ENCODE measurements at places on chromosomes 16 and 17.

GRCh38 chr17:44653384-44653783 is 2.9 kb upstream of the MEIOC start:
- no peak for DNase-seq

DNA sequence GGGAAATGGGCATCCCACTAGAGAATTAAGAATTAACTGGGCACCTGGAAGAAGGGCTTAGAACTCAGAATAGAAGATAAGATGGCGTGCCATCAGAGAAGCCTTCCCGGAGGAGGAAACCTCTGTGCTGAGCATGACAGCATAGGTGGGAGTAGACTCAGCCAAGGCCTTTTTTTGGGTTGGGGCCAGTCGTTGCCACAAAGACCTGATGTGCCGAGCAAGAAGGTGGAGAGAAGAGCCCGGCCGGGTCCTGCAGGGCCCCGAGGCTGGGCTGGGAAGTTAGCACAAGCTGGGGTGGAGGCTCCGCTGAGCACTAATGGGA is 1.1 kb upstream of the RAB11FIP4 start:
- no peak for DNase-seq

DNA sequence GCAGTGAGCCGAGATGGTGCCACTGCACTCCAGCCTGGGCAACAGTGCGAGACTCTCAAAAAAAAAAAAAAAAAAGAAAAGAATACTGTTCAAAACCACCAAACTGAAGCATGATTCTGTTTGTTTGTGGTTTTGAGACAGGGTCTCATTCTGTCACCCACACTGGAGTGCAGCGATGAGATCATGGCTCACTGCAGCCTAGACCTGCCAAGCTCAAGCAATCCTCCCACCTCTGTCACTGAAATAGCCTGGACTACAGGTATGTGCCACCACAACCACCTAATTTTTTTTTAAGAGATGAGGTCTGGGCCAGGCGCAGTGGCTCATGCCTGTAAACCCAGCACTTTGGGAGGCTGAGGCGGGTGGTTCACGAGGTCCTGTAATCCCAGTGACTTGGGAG is 4.3 kb downstream of the SUMO2 start:
- DNase-seq: no peak

DNA sequence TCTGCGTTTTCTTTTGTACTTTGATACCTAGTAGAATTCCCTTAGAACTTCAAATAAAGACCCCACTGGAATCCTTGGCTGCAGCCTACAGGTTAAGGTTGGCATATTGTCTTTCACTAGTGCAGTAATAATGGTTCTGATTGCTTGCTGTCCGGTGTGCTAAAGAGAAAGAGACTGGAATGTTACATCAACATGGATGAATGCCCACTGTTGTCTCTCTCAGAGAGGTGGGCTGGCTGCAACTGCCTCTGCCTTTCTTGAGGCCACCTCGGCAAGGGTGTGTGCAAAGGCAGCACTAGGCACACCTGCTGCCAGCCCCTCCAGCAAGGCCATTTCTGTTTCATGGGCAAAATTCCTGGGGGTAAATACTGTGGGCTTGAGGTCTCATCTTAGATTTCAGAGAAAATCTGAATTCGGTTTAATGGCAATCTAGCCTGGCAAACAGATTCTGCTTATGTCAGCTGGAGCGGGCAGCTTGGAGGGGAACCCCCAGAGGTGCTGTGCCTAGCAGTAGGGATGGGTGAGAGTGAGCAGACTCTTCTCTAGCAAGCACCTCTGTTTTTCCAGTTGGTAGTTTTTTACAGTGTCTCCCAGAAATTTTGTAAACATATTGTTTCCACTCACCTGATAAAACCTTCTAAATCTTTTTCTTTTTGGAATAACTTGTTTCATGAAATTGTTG is 54.0 kb downstream of the MRTFB start:
- DNase-seq: no peak

- no peak for DNase-seq
Observed at GRCh38 chr16:14289692-14290340, 218.7 kb downstream of the MRTFB start.

DNA sequence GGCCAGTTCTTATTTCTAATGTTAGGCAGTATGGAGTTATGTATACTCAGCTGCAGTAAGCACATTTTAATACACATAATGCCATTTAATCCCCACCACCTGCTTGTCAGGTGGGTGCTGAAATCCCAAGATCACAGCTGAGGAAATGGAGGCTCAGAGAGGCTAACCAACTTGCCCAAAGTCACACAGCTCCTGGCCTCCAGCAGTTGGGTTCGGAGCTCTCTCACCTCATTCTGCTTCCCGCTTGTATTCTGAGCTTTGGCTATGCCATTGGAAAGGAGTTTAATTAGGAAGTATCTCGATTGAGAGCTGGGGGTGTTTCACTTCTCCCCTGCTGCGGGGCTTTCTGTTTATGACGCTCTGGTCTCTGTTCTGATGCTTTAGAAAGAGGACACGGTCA is 72.6 kb upstream of the CACNG5 start:
- DNase-seq: no peak

- DNase-seq: no peak
Observed at GRCh38 chr16:13913374-13914292, 6.3 kb upstream of the ERCC4 start.

DNA sequence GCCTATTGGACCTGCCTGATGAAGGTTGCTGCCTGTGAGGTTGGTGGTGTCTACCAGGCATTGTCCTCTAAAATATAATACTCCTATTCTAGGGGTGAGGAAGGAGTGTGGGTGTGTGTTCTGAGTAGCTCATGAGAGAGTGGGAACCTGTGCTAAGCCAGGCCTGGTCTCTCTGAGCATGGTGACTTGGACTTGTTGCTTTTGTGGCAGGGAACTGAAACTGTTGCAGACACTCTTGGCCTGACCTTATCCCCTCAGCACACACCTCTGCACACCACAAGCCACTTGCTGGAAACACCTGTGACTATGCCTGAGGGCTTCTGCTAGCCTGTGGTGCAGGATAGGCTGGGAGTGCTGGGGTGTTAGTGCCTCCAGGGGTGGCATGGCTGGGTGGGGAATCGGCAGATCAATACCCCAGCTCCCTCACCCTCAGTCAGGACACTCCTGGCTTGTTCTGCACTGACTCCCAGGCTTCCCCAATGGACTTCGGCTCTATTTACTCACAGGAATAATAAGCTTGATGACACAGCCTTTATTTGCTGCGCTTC is 29.9 kb downstream of the PLCG2 start:
- no peak for DNase-seq
